ENCODE measurements at places on chromosomes 6 and 20.

GRCh38 chr6:70377372-70377771 is 35.9 kb upstream of the FAM135A start:
- no peak for DNase-seq

DNA sequence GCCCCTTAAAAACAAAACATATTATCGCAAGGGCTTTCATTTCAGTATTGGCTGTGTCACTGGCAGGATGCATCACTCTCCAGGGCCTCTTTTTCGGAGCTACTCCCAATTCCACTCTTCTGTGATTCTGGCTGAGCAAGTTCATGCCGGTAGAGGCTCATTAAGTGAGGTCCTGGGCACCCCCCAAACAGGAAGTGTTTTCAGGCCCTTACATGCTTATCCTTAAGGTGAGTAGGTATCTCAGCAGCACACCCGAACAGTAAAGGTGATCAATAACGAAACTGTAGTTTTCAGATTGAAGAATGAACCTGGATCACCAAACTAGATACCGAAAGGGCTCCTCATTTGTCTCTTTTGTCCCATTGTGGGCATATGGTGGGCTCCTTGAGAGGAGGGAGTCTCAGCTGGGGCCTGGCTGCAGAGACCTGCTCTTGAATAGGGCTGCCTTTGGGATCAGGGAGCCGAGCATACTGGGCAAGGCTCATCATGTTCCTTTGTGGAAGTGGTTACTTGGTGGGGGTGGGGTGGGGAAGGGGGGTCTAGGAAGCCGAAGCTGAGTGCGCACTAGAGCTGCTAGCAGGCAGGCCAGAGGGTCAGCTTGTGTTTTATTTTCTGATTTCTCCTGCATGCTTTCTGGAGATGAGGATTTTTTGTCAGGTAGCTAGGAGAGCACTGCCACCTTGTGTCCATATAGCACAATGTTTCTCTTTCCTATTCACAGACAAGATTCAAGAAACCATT is 65.2 kb downstream of the CDS2 start:
- DNase-seq, result peak; percentile 77

- DNase-seq, result no peak
Measured at GRCh38 chr6:30163090-30163917, at the start of gene TRIM15. Gene TRIM15, plus strand, starts transcription at chr6:30163546. Its CDS starts 139 bp downstream, at chr6:30163685.

- no peak for DNase-seq
Measured at GRCh38 chr6:157460182-157460999, 79.4 kb downstream of the ZDHHC14 start.

- DNase-seq, result no peak
Measured at GRCh38 chr6:152008779-152009178, 201.3 kb downstream of the ESR1 start.

DNA sequence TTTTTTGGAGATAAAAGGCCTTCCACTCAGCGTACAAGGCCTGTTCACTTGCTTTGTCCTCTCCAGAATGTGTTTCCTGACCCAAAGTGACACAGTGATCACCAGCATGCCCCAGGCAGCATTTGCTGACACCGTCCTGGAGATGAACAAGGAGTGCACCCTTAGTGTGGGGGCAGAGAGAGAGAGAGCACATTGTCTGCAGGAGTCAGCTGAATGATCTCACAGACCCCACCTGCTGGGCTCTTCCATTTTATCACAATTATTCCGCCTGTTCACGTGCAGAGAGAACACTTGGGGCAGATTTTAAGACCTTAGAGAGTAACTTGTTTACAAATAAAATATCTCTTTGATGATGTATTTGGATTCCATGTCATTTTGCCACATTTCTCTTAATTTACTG is 22.4 kb upstream of the MAS1L start:
- peak; percentile 3 for DNase-seq

GRCh38 chr20:59782986-59783640 is 150.3 kb downstream of the SYCP2 start:
- DNase-seq, result peak; percentile 32

DNA sequence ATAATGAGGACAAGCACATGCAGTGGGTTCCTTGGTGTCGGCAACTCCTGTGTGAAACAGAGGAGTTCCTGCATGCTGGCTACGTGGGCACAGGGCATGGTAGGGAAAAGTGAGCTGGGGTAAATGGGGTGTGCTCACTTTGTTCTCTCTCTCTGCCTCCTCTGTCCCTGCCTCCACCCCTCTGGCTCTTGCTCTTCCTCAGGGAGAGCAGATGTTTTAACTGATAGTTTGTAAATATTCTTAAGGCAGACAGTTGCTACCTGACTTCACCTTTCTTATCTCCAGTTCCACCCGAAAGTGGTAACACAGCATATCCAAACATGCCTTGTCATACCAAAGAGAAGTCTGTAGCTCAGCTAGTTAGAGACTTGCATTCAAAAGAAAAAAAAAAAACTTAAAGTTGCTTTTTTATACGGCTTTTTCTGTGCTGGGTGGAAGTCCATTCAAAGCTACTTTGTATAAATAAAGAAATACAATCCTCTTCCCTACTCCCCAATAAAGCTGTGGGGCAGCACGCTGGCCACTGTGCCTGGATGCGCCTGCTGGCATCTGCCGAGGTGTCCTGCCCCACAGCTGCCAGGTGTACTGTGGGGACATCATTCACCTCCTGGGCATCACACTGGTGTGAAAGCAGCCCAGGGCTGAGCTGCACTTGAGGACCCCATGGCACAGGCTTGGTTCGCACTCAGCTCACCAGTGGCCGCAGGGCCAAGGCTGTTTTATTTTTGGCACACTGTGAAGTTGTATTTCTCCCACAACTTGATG is 93.6 kb downstream of the FOXC1 start:
- no peak for DNase-seq

- peak; percentile 16 for DNase-seq
Measured at GRCh38 chr6:19845266-19846041, 8.3 kb downstream of the ID4 start.

- DNase-seq, result no peak
Measured at GRCh38 chr6:65819152-65819551, 112.1 kb upstream of the EYS start.

GRCh38 chr20:12723811-12724210 is 285.0 kb upstream of the SPTLC3 start:
- DNase-seq, result no peak

GRCh38 chr6:106180208-106180607 is 94.1 kb downstream of the PRDM1 start:
- DNase-seq, result no peak

- DNase-seq, result no peak
Measured at GRCh38 chr6:27862396-27863066, 49.7 kb downstream of the OR2B2 start.

DNA sequence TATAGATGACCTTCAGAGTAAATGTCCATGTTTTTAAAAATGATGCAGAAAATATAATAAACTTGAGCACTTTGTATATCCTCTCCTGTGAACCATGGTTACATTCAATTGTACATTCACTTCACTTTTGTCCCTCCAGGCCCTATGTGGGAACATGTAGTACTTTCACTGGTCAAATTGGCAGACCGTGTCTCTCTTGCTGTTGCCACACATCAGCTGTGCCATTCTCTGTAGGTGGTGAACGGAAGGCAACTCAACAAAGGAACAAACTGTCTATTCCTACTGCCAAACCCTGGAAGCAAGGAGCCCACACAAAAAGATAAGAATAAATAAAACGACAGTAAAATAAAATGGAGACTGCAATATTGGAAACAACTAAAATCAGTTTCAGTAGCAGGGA is 2.0 kb downstream of the ROS1 start:
- DNase-seq, result no peak

DNA sequence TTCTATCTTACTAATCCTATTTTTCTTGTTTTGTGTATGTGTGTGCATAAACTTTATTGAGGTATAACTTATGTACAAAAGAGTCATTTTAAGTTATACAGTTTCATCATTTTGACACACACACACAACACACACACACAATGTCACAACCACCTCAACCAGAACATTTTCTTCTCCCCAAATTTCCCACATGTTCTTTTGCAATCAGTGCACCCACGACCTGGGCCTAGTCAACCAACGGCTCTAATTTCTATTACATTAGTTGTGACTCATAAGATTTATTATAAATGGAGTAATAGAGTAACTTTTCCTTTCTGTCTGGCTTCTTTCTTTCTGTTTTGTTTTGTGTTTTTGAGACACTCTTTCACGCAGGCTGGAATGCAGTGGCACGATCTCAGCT is 9.8 kb upstream of the POM121L2 start:
- no peak for DNase-seq

DNA sequence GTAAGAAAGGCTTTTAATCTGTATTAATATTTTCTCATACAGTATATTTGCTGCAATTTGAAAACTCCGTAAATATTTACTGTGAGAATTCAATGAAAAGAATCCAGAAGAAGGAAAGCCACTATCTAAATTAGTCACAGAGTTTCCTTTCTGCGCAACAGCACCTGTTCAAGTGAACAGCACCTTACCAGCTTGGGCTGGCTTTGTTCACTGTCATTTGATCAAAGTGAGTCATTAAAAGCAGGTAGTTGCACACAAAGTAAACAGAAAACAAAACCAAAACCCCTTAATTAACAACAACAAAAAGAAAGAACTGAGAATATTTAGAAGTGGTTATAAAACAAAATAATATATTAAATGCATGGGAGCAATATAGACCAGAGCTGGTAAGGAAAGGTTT is 12.8 kb downstream of the SMLR1 start:
- no peak for DNase-seq

GRCh38 chr6:91497770-91498169 is 910.9 kb upstream of the MAP3K7 start:
- no peak for DNase-seq

DNA sequence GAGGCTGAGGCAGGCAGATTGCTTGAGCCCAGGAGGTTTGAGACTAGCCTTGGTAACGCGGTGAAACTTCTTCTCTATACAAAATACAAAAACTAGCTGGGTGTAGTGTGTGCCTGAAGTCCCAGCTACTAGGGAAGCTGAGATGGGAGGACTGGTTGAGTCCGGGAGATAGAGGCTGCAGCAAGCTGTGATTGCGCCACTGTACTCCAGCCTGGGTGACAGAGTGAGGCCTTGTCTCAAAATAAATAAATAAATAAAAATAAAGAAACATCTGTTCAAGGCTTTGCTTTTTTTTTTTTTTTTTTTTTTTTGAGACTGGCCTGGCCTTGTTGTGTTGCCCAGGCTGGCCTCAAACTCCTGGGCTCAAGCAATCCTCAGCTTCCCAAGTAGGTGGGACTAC is 23.7 kb upstream of the SLC23A2 start:
- DNase-seq, result no peak

GRCh38 chr6:83558975-83559374 is 46.6 kb downstream of the PRSS35 start:
- DNase-seq, result no peak

GRCh38 chr6:33836806-33837469 is 33.1 kb upstream of the MLN start:
- DNase-seq, result no peak

DNA sequence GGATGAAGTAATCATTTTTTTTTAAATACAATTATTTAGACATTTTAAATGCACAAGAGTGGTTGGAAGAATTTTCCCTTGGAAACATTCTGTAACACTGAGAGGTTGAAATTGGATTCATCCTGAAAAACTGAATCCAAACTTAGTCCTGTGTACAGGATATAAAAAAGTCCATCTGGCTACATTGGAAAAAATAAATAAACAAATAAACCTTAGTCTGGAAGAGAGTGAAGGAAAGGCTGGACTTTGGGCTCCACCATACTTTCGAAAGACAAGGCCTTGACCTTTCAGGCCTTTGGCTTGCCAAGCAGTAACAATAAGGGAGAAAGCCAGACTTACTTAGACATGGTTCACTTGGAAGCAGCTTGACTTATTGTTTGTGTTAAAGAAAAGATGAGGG is 664.3 kb downstream of the TENT5A start:
- DNase-seq, result no peak

- peak; percentile 87 for DNase-seq
Measured at GRCh38 chr20:38173237-38174156, 8.4 kb upstream of the TGM2 start.

GRCh38 chr6:136598048-136598447 is 47.8 kb upstream of the MAP7 start:
- no peak for DNase-seq

GRCh38 chr6:37626915-37627314 is 70.8 kb downstream of the MDGA1 start:
- DNase-seq, result no peak

- no peak for DNase-seq
Measured at GRCh38 chr6:98514073-98514720, 320.2 kb upstream of the POU3F2 start.

Measured in astrocyte of the spinal cord (primary cell).